Hematopoietic multipotent progenitor cell treated with erythropoietin and hydrocortisone succinate and interleukin-3 and kit ligand, for 8 days (in vitro differentiated cells): ENCODE measurements at places on chromosomes 7 and 10.

DNA sequence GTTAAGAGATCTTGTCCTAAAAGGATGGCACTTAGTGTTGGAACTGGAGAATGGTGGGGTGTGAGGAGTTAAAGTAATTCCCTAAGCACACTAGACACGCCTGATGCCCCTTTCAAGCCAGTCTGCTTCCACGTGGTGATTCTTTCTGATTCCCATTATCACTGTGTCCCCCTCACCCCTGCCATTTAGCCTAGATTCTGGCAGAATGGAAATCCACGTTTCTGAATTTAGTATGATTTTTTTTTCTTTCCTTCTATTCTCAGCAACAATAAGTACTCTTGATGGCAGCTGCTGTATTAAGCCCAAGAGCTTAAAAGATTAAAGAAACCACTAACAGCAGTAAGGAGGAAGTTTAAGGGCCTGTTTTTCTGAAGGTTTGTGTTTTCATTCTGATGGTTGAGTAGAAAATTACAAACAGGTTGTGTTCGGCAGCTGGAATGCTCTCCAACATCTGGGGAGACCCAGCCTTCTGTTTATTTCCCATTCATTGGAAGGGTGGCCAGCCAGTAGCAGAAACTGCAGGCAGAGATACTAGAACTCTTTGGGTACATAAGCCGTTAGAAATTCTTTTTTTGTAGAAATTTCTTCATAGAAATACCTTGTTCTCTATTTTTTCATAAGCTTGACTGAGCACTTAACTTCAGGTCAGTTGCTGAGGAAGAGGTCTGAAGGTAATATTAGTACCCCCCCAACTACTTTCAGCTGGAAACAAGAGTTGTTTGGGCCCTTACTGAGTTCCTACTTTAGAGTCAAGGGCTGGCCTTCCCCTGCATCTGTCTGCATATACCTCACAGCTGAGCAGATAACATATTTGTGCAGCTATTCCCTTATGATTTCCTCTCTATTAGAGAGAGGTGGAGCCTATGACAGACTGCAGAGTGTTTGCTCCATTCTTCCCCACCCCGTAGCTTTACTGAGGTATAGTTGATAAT lies 355.1 kb downstream of the AUTS2 start:
- no peak for DNase-seq

DNA sequence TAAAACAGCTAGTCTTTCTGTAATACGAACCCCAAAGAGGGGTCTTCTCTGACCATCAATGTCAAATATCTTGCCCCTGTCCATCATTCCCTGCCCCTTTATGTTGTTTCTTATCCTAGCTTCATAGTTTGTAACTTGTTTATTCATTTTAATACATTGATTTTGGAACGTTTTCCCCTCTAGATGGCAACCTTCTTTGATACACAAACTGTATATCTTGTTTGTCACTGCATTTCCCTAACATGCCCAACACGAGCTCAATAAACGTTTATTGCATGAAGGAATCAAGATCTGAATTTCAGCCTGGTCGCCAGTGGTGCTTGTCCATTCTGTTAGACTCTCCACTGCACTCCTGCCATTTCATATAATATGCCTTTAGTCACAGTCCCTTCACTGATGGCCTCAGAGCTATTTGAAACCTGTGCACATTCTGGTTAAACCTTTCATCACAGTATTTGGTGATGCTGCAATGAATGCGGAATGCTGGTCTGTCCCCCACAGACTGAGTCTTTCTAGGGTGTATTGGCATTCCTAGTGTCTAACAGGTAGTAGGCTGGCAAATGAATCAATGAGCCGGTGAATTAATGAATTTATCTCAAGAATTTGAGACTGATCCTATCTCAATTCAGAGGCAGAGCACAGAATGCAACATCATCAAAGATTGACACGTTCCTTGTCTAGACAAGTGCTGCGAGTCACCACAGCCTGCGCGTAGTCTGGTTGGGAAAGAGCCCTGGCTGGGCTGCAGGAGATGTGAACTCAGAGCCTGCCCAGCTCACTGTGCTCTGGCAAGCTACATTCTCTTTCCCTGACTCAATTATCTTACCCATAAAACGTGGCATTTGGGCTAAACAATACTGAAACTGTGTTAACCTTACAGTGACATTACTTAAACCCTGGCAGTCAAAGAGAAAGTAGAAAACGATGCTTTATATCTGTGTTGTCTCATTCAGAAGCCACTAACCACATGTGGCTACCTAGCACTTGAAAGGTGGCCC lies 55.2 kb upstream of the FRMD4A start:
- DNase-seq: no peak

DNA sequence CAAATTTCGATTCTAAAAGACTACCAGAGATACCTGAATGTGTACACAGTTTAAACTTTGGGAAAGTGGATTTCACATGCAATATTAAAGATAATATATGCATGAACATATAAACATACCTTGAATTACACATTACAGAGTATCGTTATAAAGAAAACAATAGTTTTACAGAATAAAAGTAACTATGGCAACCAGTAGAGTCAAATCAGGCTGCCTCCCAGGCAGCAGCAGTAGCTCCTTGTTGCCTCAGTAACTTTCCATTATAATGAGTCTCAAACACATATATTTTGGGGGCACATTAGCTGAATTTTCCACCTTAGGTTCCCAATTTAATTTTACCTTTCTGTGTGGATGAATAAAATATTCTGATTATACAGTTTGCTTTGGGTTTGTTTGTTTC lies 164.4 kb upstream of the FEZF1 start:
- no peak for DNase-seq

DNA sequence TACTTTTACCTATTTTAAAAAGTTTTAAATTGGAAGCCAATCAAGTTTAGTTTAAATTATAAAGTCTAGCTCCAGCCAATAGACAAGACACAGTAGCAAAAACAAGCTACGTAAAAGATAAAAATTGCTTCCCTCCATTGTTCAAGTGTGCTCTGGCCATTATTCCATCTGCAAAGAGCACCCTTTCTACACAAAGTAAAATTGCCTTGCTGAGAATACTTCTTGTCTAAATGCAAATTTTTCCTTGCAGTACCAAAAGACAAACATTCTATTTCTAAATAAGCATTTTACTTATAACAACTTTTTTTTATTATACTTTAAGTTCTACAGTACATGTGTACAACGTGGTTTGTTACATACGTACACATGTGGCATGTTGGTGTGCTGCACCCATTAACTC lies 75.9 kb upstream of the ZNF746 start:
- DNase-seq: no peak

- no peak for DNase-seq
Measured at GRCh38 chr10:66723608-66724400, 202.0 kb upstream of the LRRTM3 start.

DNA sequence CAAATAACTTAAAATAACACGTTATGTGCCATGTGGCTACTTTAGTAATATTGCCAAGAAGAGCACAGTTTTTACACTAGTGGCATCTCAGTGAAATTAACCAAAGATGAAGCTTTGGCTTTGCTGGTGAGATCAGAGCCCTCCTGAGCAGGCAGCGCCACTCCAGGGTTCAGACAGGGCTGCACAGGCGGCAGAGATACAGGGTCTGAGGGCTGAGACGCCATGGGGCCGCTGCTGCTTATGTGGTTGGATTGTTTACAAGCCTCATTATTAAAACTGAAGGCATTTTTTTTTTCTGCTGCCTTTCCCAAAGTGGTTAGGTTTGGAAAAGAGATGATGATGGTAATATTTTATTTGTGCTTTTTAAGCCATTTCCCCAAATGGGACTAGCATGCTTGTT lies 68.8 kb upstream of the DNAJB6 start:
- DNase-seq: no peak

DNA sequence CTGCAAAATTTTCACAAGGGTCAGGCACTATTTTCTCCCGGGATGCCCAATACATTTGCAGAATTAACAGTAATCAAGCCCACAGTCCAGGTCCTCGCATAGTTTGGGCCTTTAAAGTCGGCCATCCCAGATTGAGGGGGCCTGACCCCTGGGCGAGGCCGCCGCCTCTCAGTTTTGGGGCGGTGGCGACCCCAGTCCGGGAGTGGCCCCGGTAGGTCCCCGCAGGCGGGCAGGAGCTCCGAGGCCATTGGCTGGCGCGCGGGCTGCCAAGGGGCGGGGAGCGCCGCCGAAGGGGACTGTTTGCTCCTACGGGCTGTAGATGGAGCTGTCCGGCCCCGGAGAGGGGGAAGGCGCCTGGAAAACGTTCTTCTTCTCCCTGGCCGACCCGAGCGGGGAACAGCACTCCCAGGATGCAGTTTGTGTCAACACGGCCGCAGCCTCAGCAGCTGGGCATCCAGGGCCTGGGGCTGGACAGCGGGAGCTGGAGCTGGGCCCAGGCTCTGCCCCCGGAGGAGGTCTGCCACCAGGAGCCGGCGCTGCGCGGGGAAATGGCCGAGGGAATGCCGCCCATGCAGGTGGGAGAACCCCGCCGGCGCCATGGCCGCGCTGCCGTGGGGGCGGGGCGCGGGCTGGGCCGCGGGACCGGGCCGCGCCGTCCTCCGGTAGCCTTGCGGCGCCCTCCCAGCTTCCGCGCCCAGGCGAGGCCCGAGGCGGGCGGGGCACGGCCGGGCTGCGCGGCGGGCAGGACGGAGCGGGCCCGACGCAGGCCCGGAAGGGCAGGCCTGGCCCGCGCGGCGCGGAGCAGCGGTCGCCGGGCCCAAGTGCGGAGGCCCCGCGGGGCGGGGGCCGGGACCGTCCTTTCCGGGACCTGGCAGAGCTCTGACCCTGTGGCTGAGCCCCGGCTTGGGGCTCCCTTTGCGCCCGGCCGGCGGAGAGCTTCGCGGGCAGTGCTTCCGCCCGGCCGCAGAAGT lies at the start of gene ZNF282:
Gene ZNF282, plus strand, starts transcription at position 367 of the 971 bp plus-strand sequence. Its CDS starts 44 bp downstream, at position 411.
- DNase-seq: peak; percentile 88

GRCh38 chr10:22684699-22685098 lies 29.7 kb downstream of the PIP4K2A start:
- peak; percentile 50 for DNase-seq

DNA sequence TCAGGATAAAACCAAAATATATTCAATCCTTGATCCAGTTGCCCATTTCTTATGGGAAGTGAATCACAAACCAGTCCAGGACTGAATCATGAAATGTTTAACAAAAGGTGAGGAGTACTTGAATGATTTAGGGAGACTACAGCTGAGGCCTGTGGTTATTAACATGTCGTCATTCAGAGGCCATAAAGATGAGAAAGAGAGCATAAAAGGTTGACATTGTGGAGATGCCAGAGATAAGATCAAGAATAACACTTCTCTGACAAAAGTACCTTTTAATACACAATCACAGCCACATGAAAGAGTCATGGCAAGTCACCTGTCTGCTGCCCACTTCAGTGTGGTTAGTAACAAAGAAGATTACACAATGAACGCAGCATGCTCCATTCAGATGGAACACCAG lies 1195.7 kb upstream of the SORCS1 start:
- DNase-seq: no peak

- DNase-seq: no peak
Measured at GRCh38 chr10:112562809-112563663, 116.0 kb downstream of the VTI1A start.

- DNase-seq: peak; percentile 44
Measured at GRCh38 chr7:128398016-128398840, 11.6 kb downstream of the IMPDH1 start.

- no peak for DNase-seq
Measured at GRCh38 chr7:91883676-91884362, 3.3 kb upstream of the MTERF1 start.

- DNase-seq: no peak
Measured at GRCh38 chr7:66142334-66142733, 27.7 kb downstream of the CRCP start.

DNA sequence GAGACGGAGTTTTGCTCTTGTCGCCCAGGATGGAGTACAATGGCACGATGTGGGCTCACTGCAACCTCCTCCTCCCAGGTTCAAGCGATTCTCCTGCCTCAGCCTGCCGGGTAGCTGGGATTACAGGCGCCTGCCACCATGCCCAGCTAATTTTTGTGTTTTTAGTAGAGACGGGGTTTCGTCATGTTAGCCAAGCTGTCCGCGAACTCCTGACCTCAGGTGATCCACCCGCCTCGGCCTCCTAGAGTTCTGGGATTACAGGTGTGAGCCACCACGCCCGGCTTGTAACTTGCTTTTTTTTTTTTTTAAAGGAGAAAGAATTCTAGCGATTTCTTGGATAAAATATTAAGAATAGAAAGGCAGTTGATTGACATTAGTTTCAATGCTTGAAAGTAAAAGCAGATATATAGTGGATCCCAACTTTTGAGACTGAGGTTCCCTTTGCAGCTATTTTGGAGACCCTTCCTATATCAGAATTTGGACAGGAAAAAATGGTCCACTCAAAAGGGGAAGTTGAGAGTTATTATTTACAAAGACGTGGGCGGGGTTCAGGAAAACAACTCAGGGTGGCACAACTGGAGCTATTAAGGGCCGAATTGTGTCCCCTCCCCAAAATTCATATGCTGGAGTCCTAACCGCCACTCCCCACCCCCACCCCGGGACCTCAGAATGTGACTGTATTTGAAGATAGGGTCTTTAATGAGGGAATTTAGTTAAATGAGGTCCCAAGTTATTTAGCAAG lies 1.3 kb upstream of the ERCC6 start:
- DNase-seq: no peak

DNA sequence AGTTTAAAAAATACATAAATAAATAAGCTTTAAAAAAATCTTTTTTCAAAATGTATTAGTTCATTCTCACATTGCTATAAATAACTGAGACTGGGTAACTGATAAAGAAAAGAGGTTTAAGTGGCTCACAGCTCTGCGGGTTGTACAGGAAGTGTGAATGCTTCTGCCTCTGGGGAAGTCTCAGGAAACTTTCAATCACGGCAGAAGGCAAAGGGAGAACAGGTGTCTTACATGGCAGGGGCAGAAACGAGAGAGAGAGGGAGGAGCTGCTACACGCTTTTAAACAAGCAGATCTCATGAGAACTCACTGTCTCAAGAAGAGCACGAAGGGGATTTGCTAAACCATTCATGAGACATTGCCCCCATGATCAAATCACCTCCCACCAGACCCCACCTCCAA lies 114.6 kb downstream of the DNAJC1 start:
- no peak for DNase-seq

- no peak for DNase-seq
Measured at GRCh38 chr7:114979388-114979787, 57.5 kb downstream of the MDFIC start.

DNA sequence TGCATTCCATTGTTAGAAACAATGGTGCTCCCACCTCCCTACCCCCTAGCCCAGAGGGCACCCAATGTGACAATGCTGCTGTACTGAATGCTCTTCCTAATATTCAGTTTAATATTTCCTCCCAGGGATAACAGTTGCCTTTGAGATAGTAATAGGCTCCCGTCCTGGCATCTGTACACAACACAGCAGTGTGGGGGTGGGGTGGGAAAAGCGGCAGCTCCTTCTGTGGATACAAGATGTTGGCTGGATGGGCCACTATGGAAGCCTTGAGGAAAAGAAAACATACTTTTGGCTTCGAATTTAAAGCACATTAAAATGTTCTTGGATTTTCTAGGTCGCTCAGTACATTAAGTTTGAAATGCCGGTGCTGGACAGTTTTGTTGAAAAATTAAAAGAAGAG lies 9.2 kb upstream of the ZNF22 start:
- no peak for DNase-seq

DNA sequence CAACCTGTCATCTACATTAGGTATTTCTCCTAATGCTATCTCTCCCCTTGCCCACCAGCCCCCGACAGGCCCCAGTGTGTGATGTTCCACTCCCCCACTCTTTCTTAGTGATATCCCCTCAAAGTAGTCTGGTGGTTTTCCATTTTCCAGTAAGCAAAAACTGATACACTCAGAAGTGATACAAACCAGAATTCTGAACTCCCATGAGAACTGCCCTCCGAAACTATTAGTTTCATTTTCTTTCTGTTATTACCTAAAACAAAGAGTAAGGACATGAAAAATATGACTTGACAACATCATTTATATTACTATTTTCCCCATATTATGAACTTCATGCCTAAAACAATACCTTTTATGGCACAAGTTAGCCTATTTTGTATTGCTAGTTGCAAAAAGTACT lies 175.0 kb downstream of the OTUD1 start:
- DNase-seq: no peak

GRCh38 chr10:99711129-99711719 lies 20.7 kb downstream of the COX15 start:
- peak; percentile 84 for DNase-seq
